ENCODE measurements at places on chromosomes 16 and 17.

GRCh38 chr16:4766875-4767628 lies at the start of gene ZNF500:
Gene ZNF500, minus strand, starts transcription at chr16:4767162. Its CDS starts 1,184 bp downstream, at chr16:4765978.
- peak; percentile 93 for DNase-seq

DNA sequence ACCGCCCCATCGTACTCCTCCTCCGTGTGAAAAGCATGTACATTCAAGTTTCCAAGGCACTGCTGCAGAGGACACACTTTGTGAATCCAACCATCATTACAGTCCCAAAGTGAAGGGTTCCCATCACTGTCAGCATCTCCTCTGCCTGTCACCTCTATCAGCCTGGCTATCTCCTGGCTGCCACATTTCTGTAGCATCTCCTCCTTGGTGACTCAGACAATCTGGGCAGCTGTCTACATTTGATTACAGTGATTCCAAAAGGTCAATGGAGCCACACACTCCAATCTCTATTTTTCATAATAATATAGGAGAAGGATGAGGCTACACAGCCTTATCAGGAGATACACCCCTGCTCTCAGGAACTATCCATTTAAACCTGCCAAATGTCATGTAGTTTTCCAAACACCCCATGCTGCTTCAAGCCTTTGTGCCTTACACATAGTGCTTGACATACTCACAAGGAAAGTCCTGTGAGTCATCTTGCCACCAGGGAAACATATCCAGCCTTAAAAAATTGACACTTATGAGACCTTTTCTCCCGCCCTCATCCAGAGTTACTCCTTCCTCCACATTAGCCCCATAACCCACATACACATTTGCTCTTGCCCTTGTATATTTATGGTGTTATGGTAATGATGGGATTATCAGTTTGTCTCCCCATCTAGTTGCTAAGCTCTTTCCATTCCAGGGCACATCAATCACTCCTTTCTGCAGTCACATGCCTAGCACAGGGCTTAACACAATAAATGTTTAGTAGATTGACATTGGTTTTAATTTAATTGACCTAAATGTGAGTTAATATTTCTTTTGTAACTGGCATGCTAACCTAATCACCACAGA lies 250.1 kb upstream of the CDH5 start:
- no peak for DNase-seq

DNA sequence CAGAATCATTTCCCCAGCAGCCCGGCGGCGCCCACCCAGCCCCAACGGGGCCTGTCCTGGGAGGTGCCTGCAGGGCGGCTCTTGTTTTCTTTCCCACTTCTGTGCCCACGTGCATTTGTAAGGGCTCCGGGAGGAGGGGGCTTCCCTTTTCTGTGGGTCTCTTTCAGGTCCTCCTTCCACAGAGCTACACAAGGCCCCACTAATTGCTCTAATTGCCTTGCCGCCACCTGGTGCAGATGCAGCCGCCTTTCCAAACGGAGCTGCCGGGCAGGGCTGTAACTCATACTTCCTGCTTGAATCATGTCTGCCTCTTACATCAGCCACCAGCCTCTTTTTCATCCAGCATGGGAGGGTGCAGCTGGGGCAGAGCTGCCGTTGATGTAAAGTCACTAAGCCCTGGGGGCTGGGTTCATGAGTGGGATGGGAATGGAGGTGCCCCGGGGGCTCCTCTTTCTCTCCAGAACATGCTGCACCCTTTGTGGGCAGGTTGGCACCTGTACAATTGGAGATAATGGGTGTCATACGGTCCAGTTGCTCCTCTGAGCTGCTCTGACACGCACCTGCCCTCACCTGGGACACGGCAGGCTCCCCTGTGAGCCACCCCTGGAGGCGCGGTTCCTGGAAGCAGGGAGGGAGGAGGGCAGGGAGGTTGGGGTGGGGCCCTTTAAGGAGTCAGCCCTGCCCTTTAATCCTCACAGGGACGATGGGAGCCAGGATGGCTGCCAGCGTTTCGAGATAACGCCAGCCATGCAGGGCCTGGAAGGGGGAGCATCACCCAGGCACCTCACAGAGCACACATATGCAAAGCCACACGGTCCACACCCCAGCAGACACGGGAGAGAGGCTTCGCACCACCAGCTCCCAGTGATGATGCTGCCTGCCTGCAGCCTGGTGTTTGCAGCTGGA lies 41.1 kb upstream of the KLHDC4 start:
- DNase-seq, result peak; percentile 78

- no peak for DNase-seq
These were observed 32.4 kb downstream of the HAPSTR1 start for GRCh38 chr16:9123871-9124270.

DNA sequence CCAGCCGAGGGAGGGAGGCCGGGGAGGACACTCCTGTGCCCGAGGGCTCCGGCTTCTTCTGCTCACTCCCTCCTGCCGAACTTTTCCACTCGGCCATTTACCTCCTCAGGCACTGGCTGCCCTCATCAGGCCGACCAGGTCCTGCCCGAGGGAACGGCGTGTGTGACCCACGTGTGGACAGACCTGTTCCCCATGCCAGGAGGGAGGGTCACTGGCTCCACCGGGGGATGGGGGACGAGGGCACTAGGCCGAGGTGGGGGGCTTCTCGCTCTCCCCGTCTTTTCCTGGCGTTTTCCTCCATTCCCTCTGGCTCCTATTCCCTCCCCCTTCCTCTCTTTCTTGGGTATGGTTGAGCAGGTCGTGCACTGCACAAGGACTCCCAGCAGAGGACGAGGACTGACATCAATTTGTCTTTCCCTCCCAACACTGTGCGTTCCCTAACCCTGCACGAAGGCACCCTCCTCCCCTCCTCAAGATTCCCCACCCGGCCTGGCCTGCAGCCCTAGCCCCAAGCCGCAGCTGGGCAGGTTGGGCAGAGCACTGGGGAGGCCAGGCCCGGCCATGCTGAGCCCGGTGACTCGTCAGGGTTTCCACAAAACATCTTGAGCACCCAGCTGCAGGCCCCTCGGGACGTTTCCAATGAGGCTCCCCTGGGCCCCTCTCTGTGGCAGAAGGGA lies 3.2 kb upstream of the IL17C start:
- no peak for DNase-seq

DNA sequence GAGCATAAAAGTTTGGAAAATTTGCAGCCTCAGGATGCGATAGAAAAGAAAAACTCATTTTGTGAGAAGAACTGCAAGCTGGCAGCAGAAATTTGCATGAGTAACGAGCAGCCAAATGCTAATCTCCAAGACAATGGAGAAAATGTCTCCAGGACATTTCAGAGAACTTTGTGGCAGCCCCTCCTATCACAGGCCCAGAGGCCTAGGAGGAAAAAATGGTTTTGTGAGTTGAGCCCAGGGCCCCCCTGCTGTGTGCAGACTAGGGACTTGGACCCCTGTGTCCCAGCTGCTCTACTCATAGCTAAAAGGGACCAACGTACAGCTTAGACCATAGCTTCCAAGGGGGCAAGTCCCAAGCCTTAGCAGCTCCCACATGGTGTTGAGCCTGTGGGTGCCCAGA lies 34.3 kb downstream of the APPBP2 start:
- no peak for DNase-seq
